Activated CD8-positive, alpha-beta memory T cell treated with anti-CD3 and anti-CD28 coated beads, Interleukin-2, amount 10 ng/mL, durations not matched to agents 7 days and 5 days (primary cell): ENCODE measurements at places on chromosomes 1 and 21. TPM values are rescaled to one million over a fixed set of nuclear protein-coding genes. Genes with fewer than 3 reads are reported as not detected.

The MFSD2A gene
- 7.0 TPM for total RNA-seq

The MAD2L2 gene
- total RNA-seq = 85.4 TPM

The DIRAS3 gene
- 0.26 TPM for total RNA-seq

The RBM11 gene
- 0.84 TPM for total RNA-seq

The ATF6 gene
- total RNA-seq = 16.8 TPM

GRCh38 chr1:55589671-55590297 is 374.6 kb upstream of the USP24 start:
- H3K27me3 ChIP-seq = peaks cover 2% of the 10 kb centered on the region
- no peaks in the 10 kb centered on the region for H3K4me1 ChIP-seq
- H3K27ac ChIP-seq = no peak overlapping the region
- DNase-seq = no peak
- H3K4me3 ChIP-seq = no peak overlapping the region

DNA sequence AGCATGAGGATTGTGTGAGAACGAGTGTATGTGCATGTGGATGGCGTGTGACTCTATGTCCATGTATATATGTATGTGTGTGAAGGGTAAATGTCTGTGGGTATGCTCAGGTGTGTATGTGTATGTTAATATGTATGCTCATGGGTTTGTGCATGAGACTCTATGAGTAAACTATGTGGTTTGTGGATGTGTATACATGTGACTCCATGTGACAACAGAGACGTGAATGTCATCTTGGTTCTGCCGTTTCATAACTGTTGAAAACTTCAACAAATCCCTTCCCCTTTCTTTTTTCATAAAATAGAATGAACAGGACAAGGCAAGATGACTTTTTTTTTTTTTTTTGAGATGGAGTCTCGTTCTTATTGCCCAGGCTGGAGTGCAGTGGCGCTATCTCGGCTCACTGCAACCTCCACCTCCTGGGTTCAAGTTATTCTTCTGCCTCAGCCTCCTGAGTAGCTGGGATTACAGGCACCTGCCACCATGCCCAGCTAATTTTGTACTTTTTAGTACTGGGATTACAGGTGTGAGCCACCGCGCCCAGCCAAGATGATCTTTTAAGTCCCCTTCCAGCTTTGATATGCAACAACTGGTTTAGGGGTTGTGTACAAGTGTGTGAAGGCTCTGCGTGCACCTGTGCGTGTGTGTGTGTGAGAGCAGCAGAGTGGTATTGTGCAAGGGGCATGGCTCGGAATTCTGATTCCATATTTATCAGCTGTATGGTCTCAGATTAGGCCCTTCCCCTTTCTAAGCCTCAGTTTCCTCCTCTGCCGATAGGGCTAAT is 106.3 kb downstream of the EBNA1BP2 start:
- H3K4me1 ChIP-seq = peaks cover 11% of the 10 kb centered on the region
- no peak for DNase-seq
- no peaks in the 10 kb centered on the region for H3K36me3 ChIP-seq
- no peak overlapping the region for H3K27ac ChIP-seq

DNA sequence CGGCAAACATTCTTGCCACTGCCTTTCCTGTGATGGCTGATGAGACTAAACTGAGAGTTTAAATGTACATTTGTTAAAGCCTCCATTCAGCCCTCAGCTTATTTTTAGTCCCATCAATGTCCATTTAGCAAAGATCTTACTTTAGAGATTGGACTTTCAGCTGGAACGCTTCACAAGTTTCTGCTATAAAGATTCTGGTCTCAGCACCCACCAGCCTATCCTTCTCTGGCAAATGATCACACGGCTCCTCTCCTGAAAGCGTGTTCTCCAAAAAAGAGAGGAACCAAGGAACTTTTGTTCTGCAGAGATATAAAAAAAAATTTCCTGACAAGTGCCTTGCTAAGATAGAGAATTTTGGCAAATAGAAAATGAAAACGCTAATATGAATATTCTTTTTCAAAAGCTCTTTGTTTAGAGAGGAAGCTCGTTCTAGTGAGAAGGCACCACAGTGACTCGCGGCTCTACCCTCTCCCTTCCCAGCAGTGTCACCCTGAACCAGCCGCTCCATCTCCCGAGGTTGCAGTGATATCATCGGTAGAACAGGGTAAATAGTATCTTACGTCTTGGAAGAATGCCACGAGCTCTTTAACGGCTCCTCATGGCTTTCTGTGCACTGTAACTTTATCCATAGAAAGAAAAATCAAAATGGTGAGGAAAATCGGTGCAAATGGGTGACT is 200.2 kb downstream of the APP start:
- peaks cover 4% of the 10 kb centered on the region for H3K4me1 ChIP-seq
- DNase-seq = no peak
- no peak overlapping the region for H3K27ac ChIP-seq
- H3K36me3 ChIP-seq = no peaks in the 10 kb centered on the region
- no peaks in the 10 kb centered on the region for H3K27me3 ChIP-seq
- no peak overlapping the region for H3K4me3 ChIP-seq

DNA sequence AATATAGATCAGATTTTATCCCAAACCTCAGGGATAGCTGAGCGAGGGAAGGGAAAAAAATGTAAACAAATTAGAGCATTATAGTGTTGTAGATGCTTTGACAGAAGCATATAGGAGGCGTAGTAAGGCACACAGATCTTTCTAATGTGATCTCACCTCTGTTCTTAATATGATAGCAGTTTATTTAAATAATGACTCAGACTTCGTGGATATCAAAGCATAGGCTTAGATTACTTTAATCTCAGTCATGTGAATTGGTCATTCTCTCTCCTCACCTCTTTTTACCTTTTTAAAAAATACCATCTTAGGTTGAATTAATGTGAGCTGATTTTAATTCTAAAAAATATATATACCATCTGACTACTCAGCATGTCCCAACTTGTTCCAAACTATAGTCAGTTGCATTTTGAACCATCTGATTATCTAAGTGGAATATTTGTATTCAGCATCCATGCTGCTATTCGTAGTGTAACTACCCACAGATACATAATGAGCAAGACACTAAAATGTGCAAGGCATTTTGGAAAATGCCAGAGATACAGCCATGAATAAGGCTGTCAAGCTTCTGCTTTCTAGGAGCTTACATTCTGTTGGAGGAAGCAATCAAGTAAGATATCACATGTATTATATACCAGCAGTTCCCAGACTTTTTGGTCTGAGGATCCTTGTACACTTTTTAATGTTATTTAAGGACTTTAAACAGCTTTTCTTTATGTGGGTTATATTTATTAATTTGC is 76.7 kb downstream of the OSBPL9 start:
- no peak for DNase-seq
- peaks cover 4% of the 10 kb centered on the region for H3K4me1 ChIP-seq
- H3K27ac ChIP-seq = no peak overlapping the region
- H3K27me3 ChIP-seq = no peaks in the 10 kb centered on the region

GRCh38 chr1:210758761-210759160 is 375.2 kb downstream of the KCNH1 start:
- no peak overlapping the region for H3K4me3 ChIP-seq
- H3K4me1 ChIP-seq = no peaks in the 10 kb centered on the region
- no peak overlapping the region for H3K27ac ChIP-seq
- H3K27me3 ChIP-seq = peaks cover 14% of the 10 kb centered on the region
- no peaks in the 10 kb centered on the region for H3K36me3 ChIP-seq

- peaks cover 39% of the 10 kb centered on the region for H3K4me1 ChIP-seq
- peak overlapping the region; percentile 60 for H3K27ac ChIP-seq
- peaks cover 39% of the 10 kb centered on the region for H3K36me3 ChIP-seq
- DNase-seq = peak; percentile 44
- no peak overlapping the region for H3K4me3 ChIP-seq
- H3K27me3 ChIP-seq = no peaks in the 10 kb centered on the region
Observed at GRCh38 chr1:39230261-39231190, 26.0 kb downstream of the MACF1 start.

GRCh38 chr21:27703791-27704190 is 736.9 kb upstream of the ADAMTS5 start:
- H3K27ac ChIP-seq = no peak overlapping the region
- no peaks in the 10 kb centered on the region for H3K4me1 ChIP-seq

GRCh38 chr1:39407510-39407895 is 83.9 kb upstream of the BMP8A start:
- peaks cover 65% of the 10 kb centered on the region for H3K4me1 ChIP-seq
- no peak for DNase-seq
- H3K4me3 ChIP-seq = peak overlapping the region; percentile 75
- no peak overlapping the region for H3K27ac ChIP-seq

- no peaks in the 10 kb centered on the region for H3K4me1 ChIP-seq
- DNase-seq = no peak
- H3K27me3 ChIP-seq = peaks cover 8% of the 10 kb centered on the region
- H3K36me3 ChIP-seq = no peaks in the 10 kb centered on the region
Observed at GRCh38 chr1:175620376-175620775, 123.0 kb downstream of the TNR start.

DNA sequence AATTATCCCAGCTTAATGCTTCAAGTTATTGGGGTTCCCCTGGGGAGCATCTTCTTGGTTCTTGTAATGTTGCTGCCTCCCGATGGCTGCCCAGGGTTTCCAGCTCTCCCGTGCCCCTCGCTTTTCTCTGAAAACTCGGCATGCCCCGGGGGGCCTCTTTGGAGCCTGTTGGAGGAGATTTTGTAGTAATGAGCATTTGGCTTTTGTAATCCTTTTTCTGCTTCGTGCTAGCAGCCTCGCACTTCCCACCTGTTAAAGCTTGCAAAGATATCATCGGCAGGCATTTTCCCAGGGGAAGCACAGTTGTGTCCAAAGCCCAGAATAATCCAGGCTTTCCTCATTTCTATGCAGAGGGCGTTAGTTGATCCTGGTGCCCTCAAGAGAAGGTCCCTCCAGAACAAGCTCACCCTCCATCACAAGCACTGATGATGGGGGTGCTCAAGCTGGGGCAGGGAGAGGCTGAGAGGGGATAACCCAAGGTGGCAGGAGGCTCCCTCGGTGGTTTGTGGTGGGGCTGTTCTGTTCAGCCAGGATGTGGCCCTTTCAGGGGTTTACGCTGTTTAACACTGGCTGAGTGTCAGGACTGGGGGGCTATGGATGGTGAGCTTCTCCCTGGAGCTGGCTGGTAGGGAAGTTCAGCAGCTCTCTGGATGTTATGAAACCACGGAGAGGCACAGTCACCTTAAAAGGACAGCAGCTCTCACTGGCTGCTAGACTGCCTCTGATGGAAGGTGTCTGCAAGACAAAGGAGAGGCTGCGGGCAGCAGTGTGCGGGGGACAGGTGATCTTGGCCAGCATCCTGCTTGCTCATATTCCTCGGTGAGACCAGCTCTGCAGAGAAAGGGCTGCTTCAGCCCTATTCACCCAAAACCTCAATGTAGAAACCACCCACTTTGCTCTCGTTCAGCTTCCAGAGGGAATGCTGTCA is 477.1 kb upstream of the VAMP3 start:
- H3K27ac ChIP-seq = no peak overlapping the region
- no peaks in the 10 kb centered on the region for H3K27me3 ChIP-seq
- no peak overlapping the region for H3K4me3 ChIP-seq
- H3K36me3 ChIP-seq = no peaks in the 10 kb centered on the region
- no peaks in the 10 kb centered on the region for H3K4me1 ChIP-seq

DNA sequence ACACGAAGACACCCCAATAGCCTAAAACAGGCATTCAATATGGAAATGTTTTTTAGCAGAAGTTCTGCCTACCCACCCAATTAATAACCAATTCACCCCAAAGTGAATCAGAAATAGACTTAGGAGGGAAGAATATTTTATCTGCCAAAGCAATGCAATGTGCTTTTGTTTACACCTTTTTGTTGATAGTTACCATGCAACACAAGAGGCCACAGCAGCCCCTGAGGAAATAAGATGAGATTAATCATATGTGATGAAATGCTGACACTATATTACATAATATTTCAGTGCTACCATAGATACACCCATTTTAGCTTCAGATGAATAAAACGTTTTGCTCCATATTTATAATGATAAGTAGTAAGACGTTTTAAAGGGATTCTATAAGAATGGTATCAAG is 60.9 kb upstream of the RGS2 start:
- H3K27ac ChIP-seq = no peak overlapping the region
- H3K4me3 ChIP-seq = no peak overlapping the region
- DNase-seq = no peak

- no peaks in the 10 kb centered on the region for H3K36me3 ChIP-seq
- no peak overlapping the region for H3K4me3 ChIP-seq
- no peak overlapping the region for H3K27ac ChIP-seq
- DNase-seq = no peak
Observed at GRCh38 chr1:177023726-177024125, 140.8 kb downstream of the ASTN1 start.

- peaks cover 6% of the 10 kb centered on the region for H3K4me1 ChIP-seq
- no peak overlapping the region for H3K4me3 ChIP-seq
- peaks cover 2% of the 10 kb centered on the region for H3K36me3 ChIP-seq
- no peak for DNase-seq
- no peak overlapping the region for H3K27ac ChIP-seq
Observed at GRCh38 chr1:212437179-212437798, 4.6 kb downstream of the NENF start.

DNA sequence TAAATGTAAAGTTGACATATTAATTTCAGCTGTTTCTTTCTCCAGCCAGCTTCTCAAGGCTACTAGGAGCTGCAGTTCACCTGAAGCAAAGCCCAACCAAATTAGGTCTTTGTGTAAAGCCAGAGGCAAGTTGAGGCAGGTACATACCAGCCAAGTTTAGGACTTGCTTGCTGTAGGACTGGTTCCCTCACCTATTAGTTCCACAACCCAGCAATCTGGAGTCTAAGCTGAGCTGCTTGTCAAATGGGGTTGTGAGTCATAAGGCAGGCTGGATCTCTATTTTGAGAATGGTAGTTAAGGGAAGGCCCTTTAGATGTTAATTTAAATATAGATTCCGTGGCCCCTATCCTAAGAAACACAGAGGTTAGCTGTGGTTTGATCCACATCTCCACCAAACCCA is 7.6 kb upstream of the FLG2 start:
- no peaks in the 10 kb centered on the region for H3K36me3 ChIP-seq
- H3K27me3 ChIP-seq = no peaks in the 10 kb centered on the region
- H3K4me3 ChIP-seq = no peak overlapping the region
- H3K27ac ChIP-seq = no peak overlapping the region
- H3K4me1 ChIP-seq = no peaks in the 10 kb centered on the region
- no peak for DNase-seq

DNA sequence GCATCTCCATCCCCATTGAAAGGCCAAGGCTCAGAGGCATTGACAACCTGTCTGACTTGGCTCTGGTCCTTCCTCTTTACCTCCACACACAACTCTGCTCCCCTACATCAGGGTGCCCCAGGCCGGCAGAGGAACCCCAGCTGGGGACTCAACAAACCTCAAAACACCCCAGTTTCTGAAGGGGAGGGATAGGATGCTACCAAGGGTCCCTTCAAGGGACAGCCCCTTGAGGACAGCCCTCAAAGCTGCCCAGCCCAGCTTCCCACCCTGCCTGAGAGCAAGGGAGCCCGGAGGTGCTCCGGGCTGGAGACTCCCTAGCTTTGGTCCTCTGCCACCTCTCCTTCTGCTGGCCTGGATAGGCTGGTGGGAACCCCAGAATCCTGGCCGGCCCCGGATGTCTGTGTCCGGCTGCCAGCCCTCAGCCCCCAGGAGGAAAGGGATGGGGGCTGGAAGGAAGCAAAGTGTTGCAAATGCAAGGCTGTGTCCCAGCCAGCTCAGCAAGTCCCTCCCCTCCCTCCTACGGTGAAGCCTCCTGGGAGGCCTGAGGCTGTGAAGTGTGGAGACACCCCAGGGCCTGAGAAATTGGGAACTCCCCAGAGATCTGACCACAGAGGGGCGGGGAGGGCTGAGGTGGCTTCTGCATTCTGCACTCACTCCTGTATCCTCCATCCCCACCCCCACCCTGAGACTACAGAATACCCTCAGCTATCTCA is 1.1 kb upstream of the MARCKSL1 start:
- H3K36me3 ChIP-seq = peaks cover 7% of the 10 kb centered on the region
- DNase-seq = peak; percentile 68
